Right cardiac atrium (tissue), 5 donors: ENCODE measurements at places on chromosomes 4 and X. TPM values are rescaled to one million over a fixed set of nuclear protein-coding genes. Genes with fewer than 3 reads are reported as not detected.

Gene KLHL8
- 14.6 TPM for total RNA-seq

Gene CDKL2
- 1.2 TPM for total RNA-seq

Gene USP11
- total RNA-seq = 70.4 TPM

Gene GAGE12G
- not detected for total RNA-seq

Gene CENPVL2
- not detected for total RNA-seq

Gene MAGEA9B
- not detected for total RNA-seq

Gene CXorf49
- total RNA-seq = not detected

Gene IDS
- 102 TPM for total RNA-seq

Gene MAGED1
- total RNA-seq = 108 TPM

Gene CWH43
- not detected for total RNA-seq

Gene NFKB1
- total RNA-seq = 23.6 TPM

Gene PDCL2
- total RNA-seq = not detected

Gene GASK1B
- total RNA-seq = 80.5 TPM

Gene SLC10A4
- not detected for total RNA-seq

Gene ALPK1
- 7.7 TPM for total RNA-seq
